Panc1 (cell line): ENCODE measurements at places on chromosomes 1 and 21.

GRCh38 chr1:207502726-207503125 is 6.8 kb downstream of the CR1 start:
- DNase-seq = no peak

DNA sequence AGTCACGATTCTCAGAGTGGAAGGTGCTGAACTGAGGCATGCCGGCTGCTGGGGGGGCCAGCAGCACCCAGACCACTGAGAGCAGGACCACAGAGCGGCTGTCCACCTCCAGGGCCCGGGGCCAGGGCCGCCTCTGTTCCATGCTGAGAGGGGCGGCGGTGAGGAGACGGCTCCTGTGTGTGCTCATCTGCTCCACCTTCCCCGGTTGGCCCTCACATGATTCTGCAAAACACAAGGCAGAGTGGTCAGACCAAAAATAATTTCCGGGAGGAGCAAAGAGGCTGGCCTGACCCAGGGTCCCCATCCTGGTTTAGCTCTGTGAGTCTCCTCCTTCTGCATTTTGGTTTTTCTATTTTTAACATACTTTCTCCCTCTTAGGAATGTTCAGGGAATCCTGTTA is 26.4 kb downstream of the PLXNA2 start:
- DNase-seq = no peak

DNA sequence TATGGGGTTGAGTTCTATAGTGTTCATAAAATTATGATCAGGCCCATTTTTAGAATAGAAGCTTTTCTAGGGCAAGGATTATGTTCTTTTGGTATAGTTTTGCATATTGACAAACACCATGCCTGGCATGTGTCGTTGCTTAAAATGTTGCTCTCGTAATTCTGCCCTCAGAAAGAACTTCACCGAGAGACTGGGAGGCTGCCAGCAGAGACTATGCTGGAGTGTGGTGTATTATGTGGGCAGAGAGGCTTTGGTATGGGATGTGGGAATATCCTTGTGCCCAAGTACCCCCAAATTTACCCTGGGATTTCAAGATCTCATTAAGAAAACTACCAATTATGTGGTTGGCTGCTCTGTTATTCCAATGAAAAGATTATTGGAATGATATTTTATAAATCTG is 27.9 kb downstream of the PGM1 start:
- DNase-seq = no peak

GRCh38 chr1:155207806-155208540 is at the start of gene THBS3:
Gene THBS3 (minus strand): TSS chr1:155207897. CDS start chr1:155207876, 21 bp downstream.
- DNase-seq = no peak

DNA sequence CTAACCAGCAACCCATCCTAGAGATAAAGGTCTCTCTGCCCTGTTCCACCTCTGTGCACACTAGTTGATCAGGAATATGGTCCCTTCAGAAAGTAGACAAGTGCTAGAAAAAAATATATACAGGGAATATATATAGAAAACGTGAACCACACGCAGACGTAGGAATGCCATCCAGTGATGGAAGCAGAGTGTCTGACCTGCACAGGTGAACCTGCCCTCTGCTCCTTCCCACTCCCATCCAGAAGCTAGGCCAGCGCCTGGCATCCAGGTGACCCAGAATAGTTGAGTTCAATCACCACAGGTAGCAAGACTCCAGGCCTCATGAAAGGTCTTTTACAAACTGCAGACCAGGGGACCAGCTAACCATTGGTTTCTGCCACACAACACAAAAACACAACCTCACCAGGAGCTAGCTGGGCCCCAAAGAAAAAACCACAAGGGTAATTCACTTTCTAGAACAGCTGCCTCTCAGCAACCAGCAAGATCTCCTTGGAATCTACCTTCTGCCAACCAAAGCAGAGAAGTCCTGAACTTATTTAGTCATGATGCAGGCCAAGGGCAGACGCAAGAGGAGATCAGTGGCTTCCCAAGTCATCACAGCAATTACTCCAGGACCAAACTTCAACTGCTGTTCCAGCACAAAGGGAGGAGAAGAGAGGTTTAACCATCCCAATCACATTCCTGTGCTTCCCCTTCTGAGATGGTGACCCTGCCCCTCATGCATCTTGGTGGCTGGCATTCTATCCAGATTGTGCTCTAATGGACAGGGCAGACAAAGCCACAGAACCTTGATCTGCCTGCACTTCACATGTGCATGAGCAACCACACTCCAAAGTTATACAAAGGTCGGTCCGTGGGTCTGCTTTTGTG is 53.0 kb downstream of the GPR161 start:
- no peak for DNase-seq

DNA sequence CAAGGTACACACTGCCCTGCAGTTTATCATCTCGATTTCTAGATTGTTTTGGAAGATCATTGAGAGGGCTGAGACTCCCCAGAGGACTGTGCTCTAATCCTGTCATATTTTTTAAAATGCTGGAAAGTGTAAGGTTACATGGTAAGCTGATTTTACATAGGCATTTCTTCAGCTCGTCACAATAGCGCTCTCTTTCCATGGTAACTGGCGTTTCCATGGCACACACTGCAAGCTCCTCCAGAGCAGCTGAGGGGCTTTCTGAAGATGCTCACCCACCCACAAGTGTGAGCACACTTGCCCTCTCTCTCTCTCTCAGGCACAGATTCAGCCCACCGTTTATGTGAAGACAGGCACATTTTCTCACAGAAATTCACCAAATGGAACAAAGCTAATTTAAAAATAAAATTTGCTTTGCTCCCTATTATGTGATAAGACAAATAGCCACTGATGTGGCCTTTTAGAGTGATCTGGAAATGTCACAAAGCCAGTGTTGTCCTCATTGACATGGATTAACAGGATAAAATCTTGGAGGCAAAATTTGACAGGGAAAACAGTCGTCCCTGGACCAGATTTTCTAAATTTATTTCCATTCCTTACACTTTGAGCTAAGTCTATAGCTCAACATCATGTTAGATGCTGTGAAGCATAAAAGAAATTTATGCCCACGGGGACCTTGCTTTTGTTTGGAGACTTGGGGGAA is 421.5 kb downstream of the RWDD3 start:
- no peak for DNase-seq

DNA sequence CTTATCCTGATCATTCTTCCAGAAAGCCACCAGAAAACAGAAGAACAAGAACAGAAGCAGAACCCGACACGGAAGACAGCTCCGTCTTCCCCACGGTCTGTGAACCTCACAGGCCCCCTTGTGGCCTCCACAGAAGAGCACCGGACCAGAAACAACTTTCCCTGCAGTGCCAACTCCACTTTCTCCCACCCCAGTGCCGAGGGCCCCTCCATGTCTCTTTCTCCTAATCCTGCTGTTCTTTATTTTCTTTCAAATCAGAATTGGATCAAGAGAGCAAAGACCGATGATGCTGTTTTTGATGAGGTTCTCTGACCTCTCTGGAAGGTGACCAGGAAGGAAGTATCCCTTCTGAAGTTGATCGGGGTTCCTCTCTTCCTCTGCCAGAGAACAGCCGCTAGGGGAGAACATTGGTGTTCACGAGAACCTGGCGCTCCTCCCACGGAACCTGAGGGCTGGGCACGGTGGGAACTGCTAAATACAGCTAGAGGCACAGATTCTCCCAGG is 58.9 kb upstream of the CTTNBP2NL start:
- peak; percentile 12 for DNase-seq

DNA sequence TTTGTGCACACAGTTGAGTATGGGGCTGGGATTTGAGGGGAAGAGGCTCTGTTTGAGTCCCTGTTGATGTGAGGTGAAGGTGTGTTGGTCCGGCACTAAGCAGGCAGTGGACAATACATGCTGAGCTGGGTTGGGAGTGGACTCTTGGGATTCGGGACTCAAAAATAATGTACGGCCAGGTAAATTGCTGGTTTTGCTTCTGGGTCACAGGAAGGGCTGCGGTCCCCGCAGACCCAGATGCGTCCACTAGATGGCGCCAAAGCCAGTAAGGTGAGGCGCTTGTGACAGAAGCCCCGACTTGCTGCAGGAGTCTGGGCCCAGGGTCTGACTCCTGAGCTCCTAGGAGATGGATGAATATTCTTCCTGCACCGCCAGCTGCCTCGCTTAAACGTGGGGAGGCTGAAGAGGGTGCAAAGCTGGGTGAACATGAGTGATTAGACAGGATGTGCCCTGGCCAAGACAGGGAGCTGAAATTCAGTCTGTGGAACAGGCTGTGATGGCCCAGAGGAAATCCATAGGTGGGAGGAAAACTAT is 61.4 kb downstream of the ACBD3 start:
- peak; percentile 57 for DNase-seq

DNA sequence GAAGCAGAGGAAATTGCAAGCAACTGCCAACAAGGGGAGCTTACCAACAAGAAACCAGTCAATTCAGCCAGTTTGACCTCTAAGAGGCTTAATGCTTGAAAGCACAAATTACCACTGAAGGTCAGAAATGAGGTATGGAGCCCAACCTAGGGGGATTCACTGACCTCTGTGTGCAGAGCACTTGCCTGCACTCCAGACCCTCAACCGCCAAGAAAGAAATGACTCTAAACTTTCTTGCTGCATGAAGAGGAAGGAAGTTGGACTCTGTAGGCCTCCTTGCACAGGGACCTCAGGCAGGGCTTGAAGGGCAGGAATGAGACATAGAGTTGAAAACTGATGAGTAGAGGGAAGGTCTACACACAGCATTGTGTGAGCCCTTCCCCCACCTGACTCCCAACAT is 10.0 kb downstream of the ARMH1 start:
- DNase-seq = no peak

- DNase-seq = no peak
These were observed 620.1 kb downstream of the AJAP1 start for GRCh38 chr1:5274527-5274926.

DNA sequence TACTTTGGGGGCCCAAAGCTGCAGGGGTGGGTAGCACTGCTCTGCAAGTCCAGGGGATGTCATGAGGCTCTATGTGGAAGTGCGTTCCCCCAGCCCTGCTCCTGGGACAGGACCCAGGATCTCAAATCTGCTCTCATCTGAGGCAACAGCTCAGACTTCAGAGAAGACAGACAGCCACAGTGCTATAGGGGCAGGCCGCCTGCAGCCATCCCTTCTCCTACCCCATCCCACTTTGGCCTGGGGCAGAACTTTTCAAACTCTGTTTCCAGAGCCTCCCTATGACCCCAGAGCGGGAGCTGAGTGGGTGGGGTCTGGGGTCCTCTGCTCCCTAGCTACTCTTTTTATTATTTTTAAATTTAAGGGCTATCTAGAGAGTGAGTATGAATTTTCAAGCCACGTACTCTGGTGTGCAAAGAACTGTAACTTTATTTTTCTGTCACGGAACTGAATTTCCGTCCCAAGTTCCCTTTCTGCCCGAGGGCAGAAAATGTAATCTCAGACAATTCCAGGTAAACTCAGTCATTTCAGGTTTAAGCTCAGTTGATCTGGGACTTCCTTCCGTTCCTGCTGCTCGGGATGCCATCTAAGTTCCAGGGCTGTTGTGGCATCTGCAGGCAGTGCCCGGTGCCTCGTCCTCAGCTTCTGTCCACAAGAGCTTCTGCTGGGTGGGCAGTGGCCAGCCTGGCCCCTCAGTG is 98.3 kb downstream of the ACTL8 start:
- no peak for DNase-seq

GRCh38 chr21:17612023-17612564 is 607 bp downstream of the BTG3 start:
- DNase-seq = no peak

- DNase-seq = no peak
These were observed 75.5 kb upstream of the ANGPTL1 start for GRCh38 chr1:178946416-178946815.

DNA sequence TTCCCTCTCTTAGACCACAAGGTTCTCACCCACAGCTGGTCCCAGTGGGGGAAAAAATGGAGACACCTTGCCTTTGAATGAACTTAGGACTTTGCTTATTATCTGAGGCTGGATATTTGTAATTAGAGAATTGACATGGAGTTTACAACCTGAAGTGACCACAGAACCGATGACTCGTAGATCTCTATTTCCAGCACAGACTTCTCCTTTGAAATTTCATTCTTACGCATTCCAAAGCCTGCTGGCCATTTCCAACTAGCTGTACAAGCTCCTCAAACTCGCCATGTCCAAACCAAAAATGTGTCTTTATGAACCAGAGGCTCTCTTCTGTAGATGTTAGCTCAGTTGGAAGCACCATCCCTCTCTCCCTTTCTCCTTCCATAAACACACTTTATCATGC is 12.0 kb downstream of the RAB7B start:
- no peak for DNase-seq

- DNase-seq = no peak
These were observed 96.3 kb downstream of the ARHGEF10L start for GRCh38 chr1:17635811-17636210.

GRCh38 chr1:198893763-198894444 is 255.1 kb downstream of the PTPRC start:
- DNase-seq = no peak

GRCh38 chr1:15836772-15837669 is 10.5 kb upstream of the SPEN start:
- DNase-seq = no peak
